ENCODE measurements at places on chromosomes 4 and X.
A peak's percentile ranks its signal among the peaks of the same experiment; 100 is the strongest.

DNA sequence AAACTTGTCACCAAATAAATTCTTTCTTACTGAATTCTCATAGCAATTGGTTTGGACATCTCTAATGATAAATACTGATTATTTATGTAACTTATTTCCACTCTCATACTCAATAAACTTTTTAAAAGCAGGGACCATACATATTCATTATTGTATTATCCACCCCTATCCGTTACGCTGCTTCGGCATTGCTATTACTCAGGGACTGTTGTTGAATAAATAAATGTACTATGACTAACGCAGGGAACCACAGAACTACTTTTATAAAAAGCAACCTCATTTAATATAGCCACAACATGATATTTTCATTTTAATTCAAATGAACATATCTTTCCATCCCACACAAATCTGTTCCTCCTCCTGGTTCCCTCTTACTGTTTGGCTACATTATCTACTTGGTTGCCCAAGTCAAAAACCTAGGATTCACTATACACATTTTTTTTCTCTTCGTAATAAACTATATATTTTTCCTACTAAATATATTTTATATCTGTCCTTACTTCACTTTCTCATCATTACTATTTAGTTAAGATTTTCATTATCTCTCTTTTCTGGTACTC, 14.9 kb upstream of the ANKRD50 start:
- H3K36me3 ChIP-seq, result no peaks in the 10 kb centered on the region

GRCh38 chrX:151694661-151695582, at the start of gene PRRG3:
PRRG3 (plus strand) TSS chrX:151695458; CDS start chrX:151698815, 3,357 bp downstream.
- no peak within 1 kb of the TSS for H3K27ac ChIP-seq
- H3K36me3 ChIP-seq, result no peaks in the 10 kb centered on the region
- no peak within 1 kb of the TSS for H3K4me3 ChIP-seq
- DNase-seq, result no peak

GRCh38 chr4:176818531-176818930, 25.8 kb upstream of the VEGFC start:
- H3K4me1 ChIP-seq, result peaks cover 31% of the 10 kb centered on the region
- no peaks in the 10 kb centered on the region for H3K27me3 ChIP-seq
- peak overlapping the region; percentile 4 for H3K27ac ChIP-seq
- no peaks in the 10 kb centered on the region for H3K36me3 ChIP-seq
- DNase-seq, result no peak

DNA sequence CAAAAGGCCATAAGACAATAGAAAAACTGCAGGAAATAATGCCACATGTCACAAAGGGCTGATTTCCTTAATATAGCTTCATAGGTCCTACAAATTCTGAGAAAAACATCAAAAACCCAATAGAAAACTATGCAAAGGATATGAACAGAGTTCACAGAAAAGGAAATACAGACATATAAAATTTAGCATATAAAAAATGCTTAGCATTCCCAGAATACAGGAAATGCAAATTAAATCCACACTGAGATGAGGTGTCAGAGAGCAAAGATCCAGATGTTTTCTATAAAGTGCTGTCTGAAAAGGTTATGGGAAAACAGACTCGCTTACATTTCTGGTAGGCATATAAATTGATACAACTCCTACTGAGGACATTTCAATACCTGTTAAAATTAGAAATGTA, 33.8 kb downstream of the TXK start:
- peaks cover 6% of the 10 kb centered on the region for H3K4me1 ChIP-seq
- no peaks in the 10 kb centered on the region for H3K36me3 ChIP-seq
- peaks cover 6% of the 10 kb centered on the region for H3K27me3 ChIP-seq
- no peak overlapping the region for H3K27ac ChIP-seq

Measured in osteocyte (in vitro differentiated cells).